ENCODE measurements at places on chromosomes 4 and X.

- DNase-seq, result no peak
Measured at GRCh38 chrX:20711366-20711765, 444.7 kb upstream of the RPS6KA3 start.

GRCh38 chr4:108165586-108165985 is 3.1 kb downstream of the LEF1 start:
- no peak for DNase-seq

GRCh38 chr4:66606908-66607307 is 936.6 kb upstream of the EPHA5 start:
- DNase-seq, result no peak

- DNase-seq, result no peak
Measured at GRCh38 chrX:114365065-114365834, 218.6 kb upstream of the HTR2C start.

- DNase-seq, result no peak
Measured at GRCh38 chrX:27254656-27255055, 208.5 kb downstream of the PPP4R3C start.

DNA sequence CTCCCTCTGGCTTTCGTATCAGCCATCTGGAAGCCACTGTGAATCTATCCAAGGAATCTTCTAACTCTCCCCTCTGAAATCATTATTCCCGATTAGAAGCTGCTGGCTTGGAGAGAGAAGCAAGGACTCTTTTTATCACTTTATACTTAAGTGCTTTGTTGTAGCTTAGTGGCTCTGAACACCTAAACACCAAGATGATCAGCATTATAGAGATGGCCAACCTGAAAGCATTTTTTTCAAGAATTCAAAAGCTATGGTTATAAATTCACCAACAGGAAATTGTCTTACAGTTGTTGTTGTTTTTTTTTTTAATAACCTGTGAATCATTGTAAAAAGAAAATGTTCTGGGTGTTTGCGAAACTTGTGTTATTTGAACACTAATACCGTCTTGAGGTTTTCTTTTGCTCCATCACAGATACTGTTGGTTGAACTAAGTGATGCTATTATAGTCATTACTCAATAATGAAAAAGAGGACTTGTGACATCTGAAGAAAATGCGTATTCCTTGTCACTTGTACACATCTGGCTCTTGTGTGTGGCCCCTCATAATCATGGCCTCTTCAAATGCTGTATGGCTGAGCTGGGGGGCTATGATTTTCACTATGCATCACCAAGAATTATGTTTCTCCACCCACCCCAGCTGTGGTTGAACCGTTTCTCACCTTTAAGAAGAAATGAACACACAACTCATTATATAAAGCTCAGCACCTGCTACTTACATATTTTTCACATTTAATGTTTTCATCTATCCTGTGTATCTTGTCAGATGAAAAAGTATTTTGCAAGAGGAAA is 11.8 kb upstream of the SMIM43 start:
- DNase-seq, result no peak

- no peak for DNase-seq
Measured at GRCh38 chrX:108347800-108348199, 90.4 kb downstream of the COL4A6 start.

- DNase-seq, result no peak
Measured at GRCh38 chr4:127124919-127125318, 507.8 kb upstream of the INTU start.

- DNase-seq, result no peak
Measured at GRCh38 chr4:7788694-7789425, 150.8 kb downstream of the AFAP1 start.

DNA sequence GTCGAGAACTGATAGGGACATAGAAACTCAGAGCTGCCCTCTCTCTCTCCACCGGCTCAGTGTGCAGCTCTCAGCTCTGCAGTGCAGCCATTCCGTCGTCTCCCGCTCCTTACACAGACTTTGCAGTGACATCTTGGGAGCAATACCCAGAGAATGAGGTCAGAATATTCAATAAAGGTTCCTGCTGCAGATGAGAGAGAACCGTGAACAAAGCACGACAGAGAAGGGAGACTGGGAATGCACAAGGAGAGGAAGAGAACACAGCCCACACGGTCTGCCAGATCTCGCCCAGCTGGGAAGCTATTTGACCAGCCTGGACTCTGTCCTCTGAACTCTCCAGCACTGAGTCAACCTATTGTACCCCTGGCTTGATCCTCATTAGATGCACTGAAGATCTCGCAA is 118.0 kb upstream of the PPARGC1A start:
- DNase-seq, result no peak

DNA sequence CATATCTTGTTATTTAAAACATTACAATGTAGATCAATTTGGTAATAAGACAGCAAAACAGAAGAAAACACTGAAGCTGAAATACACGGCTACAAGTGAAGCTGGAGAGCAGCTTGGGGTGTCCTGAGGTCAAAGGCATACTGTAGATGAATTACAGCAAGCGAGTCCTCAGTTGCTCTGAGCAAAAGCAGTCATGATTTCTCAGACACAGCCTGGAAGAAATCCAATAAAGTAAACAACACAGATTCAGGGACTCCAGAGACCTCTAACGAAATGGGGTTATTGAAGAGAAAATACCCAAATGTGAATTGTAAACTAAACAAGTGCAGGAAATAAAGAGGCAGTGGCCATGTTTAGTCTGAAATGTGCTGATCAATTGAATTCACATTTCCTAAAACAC is 324.4 kb downstream of the CAMK2D start:
- no peak for DNase-seq

GRCh38 chrX:79270401-79270800 is 96.7 kb downstream of the ITM2A start:
- peak; percentile 62 for DNase-seq

DNA sequence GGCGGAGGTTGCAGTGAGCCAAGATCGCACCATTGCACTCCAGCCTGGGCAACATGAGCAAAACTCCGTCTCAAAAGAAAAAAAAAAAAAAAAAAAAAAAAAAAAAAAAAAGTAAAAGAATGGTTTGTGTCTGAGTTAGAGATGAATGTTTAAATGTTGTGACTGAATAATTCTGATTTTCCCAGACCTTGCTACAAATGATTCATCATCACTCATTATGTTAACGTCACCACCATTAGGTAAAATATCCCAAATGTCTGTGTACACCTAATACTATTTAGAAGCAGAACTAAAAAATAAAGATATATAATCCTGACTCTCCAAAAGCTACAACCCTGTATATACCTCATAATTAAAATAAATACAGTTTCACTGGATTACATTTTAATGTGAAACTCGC is 70.8 kb downstream of the HHIP start:
- DNase-seq, result no peak

DNA sequence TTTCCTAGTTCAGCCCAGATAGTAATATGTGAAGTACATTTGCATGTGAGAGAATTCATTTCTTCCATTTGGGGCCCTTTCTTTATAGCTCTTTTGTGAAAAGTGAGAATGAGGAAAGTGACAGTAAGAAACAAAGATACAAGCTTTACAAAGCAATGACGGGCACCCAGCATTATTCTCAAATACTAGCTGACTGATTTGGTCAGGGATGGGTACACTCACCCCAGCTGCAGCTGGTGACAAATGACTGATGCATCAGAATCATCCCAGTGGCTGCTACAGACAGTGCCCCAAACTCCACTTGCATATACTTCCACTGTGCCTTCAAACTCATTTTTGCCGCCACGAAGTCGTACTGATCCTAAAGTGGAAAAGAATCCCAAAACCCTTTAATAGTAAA is 14.8 kb downstream of the PRSS12 start:
- no peak for DNase-seq

- no peak for DNase-seq
Measured at GRCh38 chr4:110372485-110372884, 103.5 kb upstream of the ENPEP start.

DNA sequence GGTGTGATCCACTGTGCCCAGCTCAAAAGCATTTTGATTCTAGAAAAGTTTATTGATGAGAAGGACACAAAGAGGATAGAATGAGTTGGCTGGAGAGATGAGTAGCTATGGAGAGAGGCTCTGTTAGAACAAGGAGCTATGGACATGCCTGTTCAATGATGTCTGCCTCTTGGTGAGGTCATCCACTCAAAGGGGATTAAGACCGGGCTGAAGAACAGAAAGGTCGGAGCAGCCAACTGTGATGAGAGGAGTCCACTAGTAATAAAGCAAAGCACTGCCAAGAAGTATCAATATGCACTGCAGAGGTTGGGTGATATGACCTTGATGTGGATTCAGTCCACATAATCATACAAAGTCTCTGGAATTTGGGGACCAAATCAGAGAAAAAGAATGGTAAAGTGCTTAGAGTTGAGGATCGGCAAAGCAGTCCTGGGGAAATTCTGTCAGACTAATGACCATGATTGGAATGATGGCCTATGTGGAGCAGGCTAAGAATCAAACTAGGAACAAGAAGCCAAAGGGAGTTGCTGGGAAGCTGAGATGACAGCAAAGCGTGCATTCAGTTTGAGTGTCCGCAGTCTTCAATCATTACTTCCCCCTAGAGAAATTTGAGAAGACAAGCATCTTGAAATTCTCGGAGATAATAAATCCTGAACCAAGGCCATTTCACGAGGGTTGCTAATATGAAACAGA is 55.7 kb upstream of the MMAA start:
- DNase-seq, result no peak

DNA sequence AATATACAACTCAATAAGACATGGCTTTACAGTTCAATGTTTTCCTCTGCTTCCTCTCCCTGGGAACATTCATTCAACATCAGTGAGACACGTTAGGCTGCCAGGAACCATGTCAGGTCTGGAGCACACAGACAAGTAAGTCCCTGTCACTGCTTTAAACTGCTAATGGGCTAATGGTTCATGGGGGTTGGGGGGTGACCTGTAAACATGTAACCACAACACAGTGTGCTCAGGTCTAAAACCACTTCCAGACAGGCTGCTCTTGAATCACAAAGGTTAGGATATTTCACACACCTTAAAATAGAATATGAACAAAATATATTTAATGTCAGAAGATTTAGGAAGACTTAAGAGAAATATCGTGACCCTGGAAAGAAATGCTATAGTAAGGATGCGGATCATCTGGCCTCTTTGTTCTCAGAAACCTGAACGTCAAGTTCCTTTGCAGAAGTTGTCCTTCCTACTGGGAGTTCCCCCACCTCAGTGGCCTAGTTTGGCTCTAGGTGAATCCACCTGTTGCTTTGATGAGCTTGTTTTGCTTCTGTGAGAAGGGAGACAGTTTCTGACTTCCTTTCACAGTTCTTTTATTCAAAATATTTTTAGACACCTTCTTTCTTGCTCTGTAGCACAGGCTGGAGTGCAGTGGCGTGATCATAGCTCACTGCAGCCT is 359.9 kb downstream of the UNC5C start:
- DNase-seq, result no peak

GRCh38 chrX:135977611-135978010 is 3.8 kb upstream of the MMGT1 start:
- no peak for DNase-seq

DNA sequence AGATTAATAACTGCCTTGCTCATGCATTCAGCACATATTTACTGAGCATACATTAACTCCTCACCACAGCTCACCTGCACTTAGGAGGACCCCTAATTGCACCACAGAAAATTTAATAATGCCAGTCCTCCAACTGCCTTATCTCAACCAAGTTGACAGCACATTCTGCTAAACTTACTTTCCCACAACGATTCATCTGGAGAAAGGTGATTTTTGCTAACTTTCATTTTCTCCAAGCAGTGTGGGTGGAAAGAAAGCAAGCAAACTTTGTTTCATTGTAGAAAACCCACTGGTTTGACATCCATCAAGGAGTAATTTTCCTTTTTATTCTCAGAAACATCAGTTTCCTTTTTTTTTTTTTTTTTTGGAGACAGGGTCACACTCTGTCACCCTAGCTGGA is 49.1 kb downstream of the RASGEF1B start:
- no peak for DNase-seq

- DNase-seq, result no peak
Measured at GRCh38 chr4:70239884-70240591, 2.4 kb upstream of the CSN3 start.

DNA sequence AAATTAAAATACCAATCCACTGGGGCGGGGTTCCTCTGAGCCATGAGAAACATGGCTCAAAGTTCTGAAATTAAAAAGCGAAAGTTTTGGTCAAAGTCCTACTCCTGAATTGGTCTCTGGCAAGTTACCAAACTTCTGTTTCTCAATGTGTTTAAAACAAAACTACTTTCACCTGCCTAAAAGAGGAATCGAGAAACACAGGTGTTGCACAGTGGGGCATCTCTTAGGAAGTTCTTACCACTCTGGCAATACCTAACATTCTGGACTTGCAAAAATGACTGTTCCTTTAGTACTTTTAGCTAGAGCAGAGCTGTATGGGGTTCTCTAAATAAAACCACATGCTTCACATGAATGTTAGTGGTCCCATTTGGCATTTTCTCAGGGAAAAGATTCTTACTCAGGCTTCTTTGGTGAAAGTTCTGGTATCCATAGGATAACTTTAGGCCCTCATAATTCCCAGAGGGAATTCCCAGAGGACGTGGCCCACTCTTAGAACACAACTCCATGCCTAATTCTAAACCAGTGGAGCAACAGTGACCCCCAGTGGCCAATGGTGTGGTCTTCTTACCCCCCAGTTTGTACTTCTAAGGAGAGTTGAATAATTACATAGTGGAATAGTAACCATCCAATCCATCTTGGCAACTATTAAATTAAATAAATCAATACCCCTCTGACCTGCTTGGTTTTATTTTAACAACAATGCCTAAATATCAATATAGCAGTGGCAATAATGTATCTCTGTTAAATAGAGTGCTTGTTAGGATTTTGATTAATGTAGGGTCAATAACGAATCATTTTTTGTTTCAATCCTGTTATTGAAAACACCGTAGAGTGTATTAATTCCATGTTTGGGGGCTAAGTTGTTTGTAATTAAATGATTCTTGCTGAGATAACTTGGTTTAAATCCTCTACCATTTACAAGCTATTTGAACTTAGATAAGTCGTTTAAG is 21.9 kb downstream of the BMP3 start:
- no peak for DNase-seq

DNA sequence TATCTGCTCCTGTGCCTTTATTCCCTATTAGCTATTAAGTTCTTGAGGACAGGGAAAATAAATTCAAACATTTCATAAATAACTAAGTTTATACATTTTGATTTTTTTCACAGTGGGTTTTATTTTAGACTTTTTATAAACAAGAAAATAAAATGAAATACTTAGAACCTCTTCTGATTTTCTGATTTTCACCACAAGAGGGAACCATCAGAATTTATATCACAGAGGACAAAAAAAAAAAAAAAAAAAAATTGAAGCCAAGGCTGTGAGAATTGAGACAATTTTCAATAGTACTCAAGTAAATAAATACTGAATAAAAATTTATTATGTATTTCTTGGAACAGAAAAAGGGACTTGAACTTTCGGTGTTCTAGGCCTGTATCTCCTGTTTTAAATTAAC is 288.1 kb downstream of the SH3BGRL start:
- DNase-seq, result no peak

DNA sequence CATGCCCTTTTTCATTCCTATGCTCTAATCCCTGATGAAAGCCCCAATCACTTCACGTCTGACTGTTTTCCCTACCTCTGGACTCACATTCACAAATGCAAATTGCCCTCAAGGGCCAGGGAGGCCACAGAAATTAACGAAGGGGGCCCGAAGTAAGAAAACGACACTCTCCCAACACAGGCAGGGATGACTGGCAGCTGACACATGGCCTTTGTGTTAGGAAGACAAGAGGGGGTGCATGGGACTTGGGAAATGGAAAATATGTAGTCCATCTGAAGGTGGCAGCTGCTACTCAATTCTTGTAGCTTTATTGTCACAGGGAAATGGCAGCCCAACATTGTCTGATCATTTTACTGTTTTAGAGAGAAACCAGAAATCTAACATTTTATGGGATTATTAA is 12.3 kb upstream of the SPARCL1 start:
- no peak for DNase-seq

- no peak for DNase-seq
Measured at GRCh38 chrX:42098900-42099299, 175.5 kb upstream of the CASK start.

All from activated T-helper 9 cell treated with anti-CD3 and anti-CD28 coated beads, Interleukin-2, amount 50 U/mL, for 16 hours (primary cell).